Subcutaneous adipose tissue (tissue), 4 donors: ENCODE measurements at places on chromosomes 16 and 17. TPM values are rescaled to one million over a fixed set of nuclear protein-coding genes. Genes with fewer than 3 reads are reported as not detected.

The KLHL10 gene
- total RNA-seq, result 0.57 TPM

The SOX8 gene
- total RNA-seq, result not detected

The DRC7 gene
- not detected for total RNA-seq

The OR2C1 gene
- not detected for total RNA-seq

The NACA2 gene
- total RNA-seq, result not detected

The SNX20 gene
- 8.5 TPM for total RNA-seq

The IGFALS gene
- total RNA-seq, result not detected

The SLC16A6 gene
- total RNA-seq, result 0.38 TPM

The SDK2 gene
- 0.17 TPM for total RNA-seq

The TSNAXIP1 gene
- 0.88 TPM for total RNA-seq

The LITAFD gene
- not detected for total RNA-seq

The KRTAP29-1 gene
- total RNA-seq, result not detected

The CPHXL2 gene
- not detected for total RNA-seq

The KCNH4 gene
- total RNA-seq, result 0.19 TPM

The CIBAR2 gene
- total RNA-seq, result not detected

The KRTAP2-2 gene
- total RNA-seq, result not detected

The CLEC3A gene
- not detected for total RNA-seq

The MBTD1 gene
- 26.0 TPM for total RNA-seq

The EVPLL gene
- not detected for total RNA-seq

The RAP1GAP2 gene
- total RNA-seq, result 3.3 TPM

The TSEN54 gene
- total RNA-seq, result 11.0 TPM

The TMEM238L gene
- total RNA-seq, result not detected

The DBNDD1 gene
- total RNA-seq, result 1.3 TPM

The KAT7 gene
- 28.8 TPM for total RNA-seq

The CDRT15 gene
- total RNA-seq, result not detected

The METTL16 gene
- 20.3 TPM for total RNA-seq

The ATAD5 gene
- total RNA-seq, result 1.5 TPM

The MARVELD3 gene
- total RNA-seq, result not detected

The CD300H gene
- total RNA-seq, result not detected

The KRT24 gene
- not detected for total RNA-seq

The RAMP2 gene
- 115 TPM for total RNA-seq

The PDIA2 gene
- 0.94 TPM for total RNA-seq

The TVP23A gene
- total RNA-seq, result not detected

The TMC6 gene
- total RNA-seq, result 18.5 TPM

The C17orf67 gene
- total RNA-seq, result 1.2 TPM

The ARMC7 gene
- total RNA-seq, result 7.0 TPM

The FBXL16 gene
- not detected for total RNA-seq

The PRSS33 gene
- not detected for total RNA-seq

The PRAC1 gene
- total RNA-seq, result not detected

The TBC1D3I gene
- not detected for total RNA-seq
